Activated CD4-positive, alpha-beta memory T cell treated with anti-CD3 and anti-CD28 coated beads for 36 hours (primary cell): ENCODE measurements at places on chromosomes 4 and X. TPM values are rescaled to one million over a fixed set of nuclear protein-coding genes. Genes with fewer than 3 reads are reported as not detected.
A peak's percentile ranks its signal among the peaks of the same experiment; 100 is the strongest.

Gene ZNF711
- 0.31 TPM for total RNA-seq

Gene ABHD18
- 18.9 TPM for total RNA-seq

Gene BCLAF3
- total RNA-seq: 4.0 TPM

GRCh38 chr4:1723131-1723801, 1.9 kb downstream of the TACC3 start:
- DNase-seq: peak; percentile 77

- DNase-seq: no peak
Observed at GRCh38 chr4:8393593-8394038, 46.9 kb downstream of the ACOX3 start.

DNA sequence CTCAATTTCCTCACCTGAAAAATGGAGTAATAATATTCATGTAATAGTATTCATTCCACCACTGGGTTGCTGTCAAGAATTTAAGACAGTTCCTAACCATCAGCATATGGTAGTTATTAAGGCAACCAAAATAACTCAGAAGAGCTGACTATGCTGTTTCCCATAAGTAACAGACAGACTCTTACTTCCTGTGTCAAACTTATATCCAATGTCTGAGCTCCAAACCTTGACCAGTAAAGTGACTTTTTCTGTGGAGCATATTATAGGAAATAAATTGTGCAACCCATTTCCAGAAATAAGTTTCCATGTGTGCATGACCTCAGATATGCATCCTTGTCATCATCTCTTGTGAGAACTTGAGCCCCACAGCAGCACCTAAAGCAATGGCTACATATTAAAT, 78.8 kb downstream of the HADH start:
- DNase-seq: no peak
